ENCODE measurements at places on chromosomes 2 and 18. TPM values are rescaled to one million over a fixed set of nuclear protein-coding genes. Genes with fewer than 3 reads are reported as not detected.

The CTNNA2 gene
- total RNA-seq = not detected

The CAPN14 gene
- total RNA-seq = under 0.01 TPM

The TUBA3E gene
- total RNA-seq = not detected

The PDCD1 gene
- under 0.01 TPM for total RNA-seq

The PDE1A gene
- total RNA-seq = 10.5 TPM

The POLE4 gene
- 21.1 TPM for total RNA-seq

The LINC00305 gene
- total RNA-seq = not detected

The PSMA8 gene
- total RNA-seq = not detected

The PROKR1 gene
- total RNA-seq = under 0.01 TPM

The TMEM37 gene
- total RNA-seq = 0.13 TPM

All from dermis microvascular lymphatic vessel endothelial cell (primary cell).